ENCODE measurements at places on chromosomes 1 and 21.

- DNase-seq = no peak
These were observed 28.8 kb downstream of the VANGL2 start for GRCh38 chr1:160429125-160429561.

- no peak for DNase-seq
These were observed 672 bp upstream of the PHLDA3 start for GRCh38 chr1:201469645-201470074.

GRCh38 chr1:23013657-23014056 is 2.0 kb downstream of the TEX46 start:
- no peak for DNase-seq

GRCh38 chr1:171158096-171158495 is 27.0 kb upstream of the FMO2 start:
- DNase-seq = no peak

- DNase-seq = no peak
These were observed 266.9 kb downstream of the TGFB2 start for GRCh38 chr1:218611916-218612585.

DNA sequence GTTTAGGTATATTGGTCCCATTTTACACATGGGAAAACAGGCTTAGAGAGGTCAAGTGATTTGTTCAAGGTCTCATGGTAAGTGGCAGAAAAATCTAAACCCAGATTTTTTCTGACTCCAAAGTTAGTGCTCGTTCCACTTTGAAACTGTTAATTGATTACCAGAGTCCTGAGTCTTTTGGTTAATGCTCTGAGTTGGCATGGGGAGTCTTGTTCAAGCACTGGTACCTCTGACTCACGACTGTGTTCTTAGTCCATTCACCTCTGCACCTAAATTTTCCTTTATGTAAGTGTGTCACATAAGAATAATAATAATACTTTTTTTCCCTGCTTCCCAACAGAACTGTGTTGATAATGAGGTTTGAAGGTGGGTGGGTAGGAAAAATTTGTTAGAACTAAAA is 59.3 kb downstream of the VANGL2 start:
- DNase-seq = no peak

- DNase-seq = no peak
These were observed 47.6 kb upstream of the LRP8 start for GRCh38 chr1:53375440-53375839.

- DNase-seq = no peak
These were observed 40.3 kb downstream of the PRRX1 start for GRCh38 chr1:170704256-170704655.

- no peak for DNase-seq
These were observed 888 bp upstream of the COL18A1 start for GRCh38 chr21:45403825-45404729.

Data from neural crest cell (in vitro differentiated cells).